GM12891 (cell line): ENCODE measurements at places on chromosomes 6 and 20.

DNA sequence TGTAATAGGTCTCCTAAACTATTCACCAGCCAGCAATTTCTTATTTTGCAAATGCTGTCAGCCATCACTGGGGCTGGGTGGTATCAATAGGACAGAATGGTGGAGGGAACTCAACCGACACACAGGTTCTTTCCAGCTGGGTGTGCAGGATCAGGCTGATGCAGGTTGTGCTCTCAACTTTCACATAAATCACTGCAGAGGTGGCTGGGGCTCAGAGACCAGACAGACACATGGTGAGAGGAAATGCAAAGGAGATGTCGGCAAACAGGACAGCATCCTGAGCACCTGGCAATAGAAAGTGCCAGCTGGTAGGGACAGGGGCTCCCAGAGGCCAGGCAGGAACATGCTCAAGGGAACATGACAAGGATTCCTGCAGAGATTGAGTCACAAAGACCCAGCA lies 254.9 kb downstream of the SOD2 start:
- DNase-seq: no peak

DNA sequence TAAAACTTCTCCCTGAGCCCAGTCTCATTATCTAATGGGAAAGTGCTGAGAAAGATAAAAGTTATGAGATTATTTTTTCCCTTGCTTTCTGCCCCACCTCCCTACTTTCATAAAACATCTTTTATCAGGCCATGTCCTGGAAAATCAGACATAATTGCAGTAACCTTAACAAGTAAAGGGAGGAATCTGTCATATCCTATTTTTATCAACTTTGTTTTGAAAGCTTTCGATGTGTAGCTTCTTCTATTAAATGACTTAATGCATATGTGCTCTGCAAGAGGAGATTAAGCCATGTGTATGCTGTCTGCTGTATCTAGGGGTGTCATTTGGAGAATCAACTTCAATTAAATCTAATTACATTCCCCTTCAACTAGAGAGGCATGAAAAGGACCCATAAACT lies 408.9 kb downstream of the CBLN4 start:
- DNase-seq: no peak

GRCh38 chr6:159151266-159151855 lies 17.8 kb upstream of the FNDC1 start:
- DNase-seq: no peak

- no peak for DNase-seq
Observed at GRCh38 chr6:111061508-111061907, 25.8 kb upstream of the SLC16A10 start.

DNA sequence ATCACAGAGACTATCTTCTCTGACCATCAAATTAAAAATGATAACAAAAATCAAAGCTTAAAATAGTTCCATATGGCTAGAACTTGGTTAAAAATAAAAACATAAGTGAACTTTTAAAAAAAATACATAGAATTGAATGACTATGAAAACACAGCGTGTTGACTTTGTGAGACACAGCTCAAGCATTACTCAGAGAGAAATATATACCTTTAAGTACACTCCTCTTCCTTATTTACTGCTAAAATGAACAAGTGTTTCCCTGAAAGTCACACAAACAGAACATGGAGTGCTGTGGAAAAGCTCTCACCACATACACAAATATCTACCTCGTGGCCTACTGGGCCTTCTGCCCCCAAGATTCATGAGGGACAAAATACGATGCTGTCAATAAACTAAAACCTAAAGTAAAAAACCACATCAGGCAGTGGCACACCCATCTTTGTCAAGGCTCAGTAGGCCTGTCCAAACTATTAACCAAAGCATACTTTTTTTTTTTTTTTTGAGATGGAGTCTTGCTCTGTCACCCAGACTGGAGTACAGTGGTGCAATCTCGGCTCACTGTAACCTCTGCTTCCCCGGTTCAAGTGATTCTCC lies 7.5 kb downstream of the FAXC start:
- no peak for DNase-seq

DNA sequence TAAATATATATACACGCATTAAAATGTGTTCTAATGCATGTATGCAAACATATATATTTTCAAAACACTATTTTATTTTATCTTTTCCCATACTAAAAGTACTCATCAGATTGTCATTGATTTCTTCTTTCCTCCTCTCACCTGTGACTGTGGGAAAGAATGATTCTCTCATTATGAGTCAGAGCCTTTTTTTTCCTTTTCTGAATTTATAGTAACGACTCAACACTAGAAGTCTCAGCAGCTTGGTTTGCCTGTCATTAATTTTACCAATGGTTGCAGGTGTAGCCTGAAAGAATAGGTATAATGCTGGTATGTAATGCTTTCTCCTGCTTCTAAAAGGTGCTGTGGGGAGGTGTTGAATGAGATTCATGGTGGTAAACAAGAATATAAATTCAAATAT lies 328.7 kb downstream of the UTRN start:
- DNase-seq: no peak

GRCh38 chr6:62323818-62324431 lies 37.9 kb upstream of the KHDRBS2 start:
- DNase-seq: no peak

- no peak for DNase-seq
Observed at GRCh38 chr6:105302617-105303128, 100.2 kb downstream of the PREP start.

GRCh38 chr6:51578994-51579393 lies 508.4 kb downstream of the PKHD1 start:
- no peak for DNase-seq

GRCh38 chr6:34663831-34664255 lies 32.7 kb downstream of the ILRUN start:
- DNase-seq: no peak

DNA sequence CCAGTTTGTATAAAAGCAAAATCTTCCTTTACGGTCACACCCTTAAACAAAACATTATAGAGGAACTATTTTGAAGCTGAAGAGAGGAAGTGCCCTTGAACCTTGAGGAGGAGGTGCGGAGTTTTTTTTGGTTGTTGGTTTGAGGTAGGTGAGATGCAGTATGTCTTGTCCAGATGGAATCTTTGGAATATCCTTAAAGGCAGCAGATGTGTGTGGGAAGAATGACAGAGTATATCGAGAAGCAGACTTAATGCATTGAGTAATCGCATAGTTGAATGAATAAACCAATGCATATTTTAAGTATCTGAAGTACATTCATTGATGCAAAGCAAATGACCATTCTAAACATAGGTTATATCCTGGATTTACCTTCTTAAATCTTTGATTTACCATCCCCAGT lies 49.9 kb downstream of the AIG1 start:
- DNase-seq: no peak

DNA sequence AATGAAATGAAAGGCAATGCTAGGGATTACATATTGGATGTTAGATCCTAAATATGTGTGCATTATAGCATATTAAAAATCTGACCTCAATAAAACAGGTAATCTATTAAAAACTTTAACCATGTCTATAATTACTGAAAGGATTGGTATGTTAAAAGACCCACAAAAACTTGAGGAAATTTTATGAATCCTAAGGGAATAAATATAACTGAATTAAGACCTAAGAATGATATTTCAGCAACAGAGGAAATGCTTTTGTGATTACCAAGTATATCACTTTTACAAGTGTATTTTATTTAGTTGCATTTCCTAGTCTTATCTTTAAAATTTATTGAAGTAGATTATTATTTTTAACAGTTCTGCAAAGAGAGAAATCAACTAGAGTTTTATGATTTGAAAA lies 571.5 kb downstream of the HDGFL1 start:
- DNase-seq: no peak

DNA sequence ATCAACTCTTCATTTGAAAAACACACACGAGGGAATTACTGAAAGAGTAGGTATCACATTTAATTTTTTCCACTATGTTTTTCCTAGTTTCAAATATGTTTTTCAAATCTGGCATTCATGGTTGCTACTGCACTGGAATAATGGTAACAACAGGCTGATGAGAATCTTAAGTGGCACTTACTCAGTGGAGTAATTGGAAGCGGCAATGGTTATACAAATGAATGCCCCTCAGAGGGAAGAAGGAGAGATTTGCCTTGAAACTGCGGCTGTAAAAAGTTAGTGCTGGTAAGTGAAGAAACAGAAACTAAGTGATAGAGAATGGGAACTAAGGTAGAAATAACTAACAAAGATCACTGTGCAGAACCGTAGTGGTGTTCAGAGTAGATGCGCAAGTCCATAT lies 41.0 kb upstream of the PDE7B start:
- no peak for DNase-seq

DNA sequence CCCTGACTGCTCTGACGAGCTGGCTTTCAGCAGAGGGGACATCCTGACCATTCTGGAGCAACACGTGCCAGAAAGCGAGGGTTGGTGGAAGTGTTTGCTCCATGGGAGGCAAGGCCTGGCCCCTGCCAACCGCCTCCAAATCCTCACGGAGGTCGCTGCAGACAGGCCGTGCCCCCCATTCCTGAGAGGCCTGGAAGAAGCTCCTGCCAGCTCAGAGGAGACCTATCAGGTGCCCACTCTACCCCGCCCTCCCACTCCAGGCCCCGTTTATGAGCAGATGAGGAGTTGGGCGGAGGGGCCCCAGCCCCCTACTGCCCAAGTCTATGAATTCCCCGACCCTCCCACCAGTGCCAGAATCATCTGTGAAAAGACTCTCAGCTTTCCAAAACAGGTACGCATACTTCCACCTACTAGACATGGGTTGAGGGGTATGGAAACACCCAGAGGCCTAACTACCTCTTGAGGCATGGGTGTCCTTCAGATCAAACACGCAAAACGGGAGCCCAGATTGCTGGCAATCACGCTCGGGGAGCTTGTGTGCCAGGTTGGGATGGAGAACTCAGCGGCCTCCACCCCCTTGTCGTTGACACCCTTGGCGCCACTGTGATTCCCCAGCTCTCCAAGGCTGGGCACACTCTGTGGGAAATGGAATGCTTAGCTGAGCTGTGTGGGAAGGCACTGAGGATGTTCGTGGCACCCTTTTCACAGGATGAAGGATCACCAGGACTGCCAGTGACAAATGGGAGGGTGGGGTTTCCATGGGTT lies 25.3 kb downstream of the CASS4 start:
- no peak for DNase-seq

DNA sequence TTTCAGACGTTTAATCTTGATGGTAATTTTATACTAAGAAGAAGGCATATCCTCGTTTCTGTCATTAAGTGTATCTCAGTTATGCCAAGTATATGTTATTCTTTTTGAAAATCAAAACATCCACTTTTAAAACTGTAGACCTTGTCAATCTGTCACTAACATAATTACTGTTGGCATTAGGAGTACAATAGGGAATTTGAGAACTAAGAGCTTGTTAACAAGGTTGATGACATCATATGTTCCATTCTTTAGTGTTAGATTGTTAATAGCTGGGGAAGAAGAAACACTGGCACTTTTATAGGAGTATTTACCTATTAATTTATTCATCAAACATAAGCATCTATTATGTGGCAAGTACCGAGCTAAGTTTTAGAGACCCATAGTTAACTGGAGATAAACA lies 76.2 kb downstream of the MAP3K4 start:
- DNase-seq: no peak

GRCh38 chr20:40497899-40498691 lies 190.9 kb downstream of the MAFB start:
- no peak for DNase-seq

- no peak for DNase-seq
Observed at GRCh38 chr6:1409774-1410465, 20.5 kb downstream of the FOXF2 start.

DNA sequence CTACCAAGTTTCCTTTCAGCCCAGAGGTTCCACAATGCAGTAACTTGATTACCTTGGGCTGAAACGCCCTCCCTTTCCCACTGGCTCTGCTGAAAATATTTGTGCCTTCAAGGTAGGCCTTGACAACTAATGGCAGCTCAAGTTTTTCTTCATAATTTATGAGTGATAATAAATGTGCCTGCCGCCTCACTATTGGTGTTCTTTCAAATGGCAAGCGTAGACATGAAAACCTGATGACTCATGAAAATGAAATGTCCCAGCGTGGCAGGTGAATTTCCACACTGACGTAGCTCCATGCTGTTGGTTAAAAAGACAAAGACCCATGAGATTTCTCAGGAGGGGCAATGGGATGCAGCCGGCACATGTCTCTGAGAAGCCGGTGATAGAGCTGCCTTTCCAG lies 107.2 kb upstream of the GGTLC1 start:
- DNase-seq: no peak

- DNase-seq: no peak
Observed at GRCh38 chr6:72890233-72890632, 268.4 kb downstream of the KCNQ5 start.

- no peak for DNase-seq
Observed at GRCh38 chr6:52754443-52754842, 8.8 kb downstream of the GSTA2 start.

DNA sequence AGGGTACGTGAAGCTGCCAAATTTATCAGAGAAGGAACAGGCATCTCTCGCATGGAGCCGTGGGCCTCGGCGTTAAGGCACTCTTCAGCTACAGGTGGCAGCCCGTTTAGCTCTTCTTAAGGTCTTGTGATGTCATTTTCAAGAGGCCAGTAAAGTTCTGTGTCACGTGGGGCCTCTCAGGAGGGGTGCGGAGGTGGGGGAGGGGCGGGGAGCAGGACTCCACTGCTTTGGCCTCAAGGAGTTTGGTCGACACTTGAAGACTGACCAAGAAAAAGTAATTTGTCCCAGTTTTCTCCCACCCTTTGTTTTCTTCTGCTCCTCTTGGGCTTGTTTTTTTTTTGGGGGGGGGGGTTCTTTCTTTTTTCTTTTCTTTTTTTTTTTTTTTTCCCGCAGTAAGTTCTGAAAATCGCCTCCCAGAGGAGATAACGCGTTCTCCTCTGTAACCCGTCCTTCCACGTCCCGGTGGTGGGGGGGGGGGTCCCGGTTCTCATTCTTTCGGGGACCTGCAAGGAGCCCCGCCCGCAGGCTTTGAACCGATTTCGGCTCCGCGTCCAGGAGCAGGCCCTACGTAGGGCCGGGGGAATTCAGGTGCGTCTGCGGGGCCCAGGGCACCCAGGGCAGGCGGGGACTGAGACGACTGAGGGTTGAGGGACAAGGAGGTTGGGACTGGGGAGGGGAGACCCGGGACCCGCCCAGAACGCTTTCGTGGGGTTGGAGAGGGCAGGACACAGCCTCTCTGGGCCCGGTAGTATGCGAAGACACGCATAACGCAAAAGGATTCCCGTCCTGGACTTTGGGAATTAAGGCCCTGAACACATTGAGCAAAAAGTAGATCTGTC lies 26.0 kb downstream of the GPX6 start:
- DNase-seq: peak; percentile 45

GRCh38 chr6:69116658-69117057 lies 481.6 kb downstream of the ADGRB3 start:
- no peak for DNase-seq

DNA sequence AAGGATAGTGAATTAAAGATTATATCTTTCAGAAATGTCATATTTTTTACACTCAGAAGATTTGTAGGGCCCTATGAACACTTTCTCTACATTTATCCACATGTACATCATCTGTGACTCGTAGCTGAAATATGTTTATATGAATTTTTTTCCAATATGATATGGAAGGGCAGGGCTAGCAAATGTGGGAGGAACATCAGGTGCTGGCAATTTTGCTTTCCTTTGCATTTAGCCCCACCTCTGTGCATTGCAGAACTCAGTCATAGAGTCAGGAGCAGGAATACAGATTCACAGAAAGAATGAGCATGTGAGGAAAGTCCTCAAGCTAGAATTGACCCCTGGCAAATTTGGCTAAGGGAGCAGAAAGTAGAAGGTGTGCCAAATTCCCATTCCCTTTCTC lies 129.9 kb downstream of the CRYBG1 start:
- DNase-seq: no peak

- no peak for DNase-seq
Observed at GRCh38 chr6:152587473-152587872, 49.7 kb downstream of the SYNE1 start.
